EH (cell line): ENCODE measurements at places on chromosomes 1 and 21.

DNA sequence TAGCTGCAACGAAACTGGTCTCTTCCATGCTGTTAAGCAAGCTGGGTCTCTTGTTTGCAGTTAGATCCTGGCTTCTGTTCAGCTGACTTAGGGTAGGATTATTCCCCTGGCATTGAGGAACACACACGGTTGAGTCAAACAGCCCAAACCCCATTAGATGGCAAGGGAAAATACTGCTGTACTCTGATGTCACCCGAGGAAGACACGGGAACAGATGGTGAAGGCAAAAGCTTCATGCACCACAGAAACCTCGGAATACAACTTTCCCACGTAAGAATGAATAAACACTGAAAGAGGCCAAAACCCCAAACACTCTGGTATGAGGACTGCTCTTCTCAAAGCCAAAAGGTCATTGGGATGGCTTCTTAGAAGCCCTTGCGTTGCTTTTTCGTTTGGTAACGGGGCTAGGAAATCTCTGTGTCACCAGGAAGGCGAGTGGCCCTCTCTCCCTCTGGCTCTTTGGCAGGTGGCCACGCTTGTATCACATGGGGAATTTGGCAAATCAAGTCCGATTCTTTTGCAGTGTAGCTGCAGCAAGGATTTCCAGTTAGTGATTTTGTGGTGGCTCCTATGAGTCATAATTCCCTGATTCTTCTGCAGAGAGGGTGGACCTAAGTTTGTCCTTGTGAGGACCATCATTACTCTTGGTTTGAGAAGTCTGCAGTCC lies 16.7 kb upstream of the LYST start:
- peak; percentile 100 for DNase-seq

GRCh38 chr1:199129247-199129646 lies 490.4 kb downstream of the PTPRC start:
- no peak for DNase-seq

GRCh38 chr1:238648751-238649150 lies 737.6 kb upstream of the CHRM3 start:
- DNase-seq, result peak; percentile 36

DNA sequence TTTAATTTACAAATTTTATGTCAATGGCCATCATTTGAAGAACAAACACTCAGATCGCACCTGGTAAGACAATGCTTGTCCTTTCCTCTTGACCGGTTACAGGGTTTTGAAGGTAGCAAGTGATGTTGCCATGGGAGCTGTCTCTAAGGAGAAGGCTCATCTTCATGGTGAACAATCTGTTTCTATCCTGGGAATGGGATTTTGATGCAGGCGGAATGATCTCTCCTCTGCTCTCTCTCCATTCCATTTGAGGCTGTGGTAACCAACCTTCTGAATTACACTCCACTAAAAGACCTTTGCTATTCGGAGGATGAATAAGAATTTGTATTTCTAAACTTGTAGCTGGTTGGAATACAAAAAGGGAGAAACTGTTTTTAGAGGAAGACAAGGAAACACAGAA lies 57.9 kb upstream of the SLC5A9 start:
- DNase-seq, result no peak

GRCh38 chr1:200629876-200630514 lies 9.4 kb upstream of the KIF14 start:
- no peak for DNase-seq

DNA sequence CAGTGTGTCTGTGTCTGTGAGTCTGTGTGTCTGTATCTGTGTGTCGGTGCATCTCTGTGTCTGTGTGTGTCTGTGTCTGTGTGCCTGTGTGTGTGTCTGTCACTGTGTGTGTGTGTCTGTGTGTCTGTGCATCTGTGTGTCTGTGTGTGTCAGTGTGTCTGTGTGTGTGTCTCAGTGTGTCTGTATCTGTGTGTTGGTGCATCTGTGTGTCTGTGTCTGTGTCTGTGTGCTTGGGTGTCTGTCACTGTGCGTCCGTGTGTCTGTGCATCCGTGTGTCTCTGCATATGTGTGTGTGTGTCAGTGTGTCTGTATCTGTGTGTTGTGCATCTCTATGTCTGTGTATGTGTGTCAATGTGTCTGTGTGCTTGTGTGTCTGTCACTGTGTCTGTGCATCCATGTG lies 44.7 kb upstream of the POFUT2 start:
- DNase-seq, result no peak

GRCh38 chr1:205914730-205915129 lies 28.5 kb downstream of the SLC26A9 start:
- no peak for DNase-seq

- peak; percentile 22 for DNase-seq
These were observed 11.5 kb upstream of the MYOC start for GRCh38 chr1:171663854-171664575.

DNA sequence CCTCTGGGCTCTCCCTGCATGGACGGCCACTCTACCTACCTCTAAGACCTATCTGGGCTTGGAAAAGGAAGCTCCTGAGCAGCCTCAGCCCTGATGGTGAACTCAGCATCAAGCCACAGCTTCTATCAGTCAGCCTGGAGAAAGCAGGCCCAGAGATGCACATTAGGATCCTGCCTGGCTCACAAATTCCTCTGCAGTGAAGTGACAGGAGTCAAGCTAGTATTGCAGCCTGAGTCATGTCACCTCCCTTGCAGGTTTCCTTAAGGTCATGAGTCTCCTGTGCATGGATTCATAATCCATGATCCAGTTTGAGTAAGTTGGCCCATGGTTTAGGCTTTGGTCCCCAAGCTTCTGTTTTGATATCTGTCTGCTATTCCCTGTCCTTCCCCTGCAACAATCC lies 37.9 kb upstream of the DUSP10 start:
- DNase-seq, result no peak

GRCh38 chr21:14210738-14211137 lies at the start of gene LIPI:
Gene LIPI (minus strand): TSS chr21:14210955. CDS start chr21:14210845, 110 bp downstream.
- no peak for DNase-seq

DNA sequence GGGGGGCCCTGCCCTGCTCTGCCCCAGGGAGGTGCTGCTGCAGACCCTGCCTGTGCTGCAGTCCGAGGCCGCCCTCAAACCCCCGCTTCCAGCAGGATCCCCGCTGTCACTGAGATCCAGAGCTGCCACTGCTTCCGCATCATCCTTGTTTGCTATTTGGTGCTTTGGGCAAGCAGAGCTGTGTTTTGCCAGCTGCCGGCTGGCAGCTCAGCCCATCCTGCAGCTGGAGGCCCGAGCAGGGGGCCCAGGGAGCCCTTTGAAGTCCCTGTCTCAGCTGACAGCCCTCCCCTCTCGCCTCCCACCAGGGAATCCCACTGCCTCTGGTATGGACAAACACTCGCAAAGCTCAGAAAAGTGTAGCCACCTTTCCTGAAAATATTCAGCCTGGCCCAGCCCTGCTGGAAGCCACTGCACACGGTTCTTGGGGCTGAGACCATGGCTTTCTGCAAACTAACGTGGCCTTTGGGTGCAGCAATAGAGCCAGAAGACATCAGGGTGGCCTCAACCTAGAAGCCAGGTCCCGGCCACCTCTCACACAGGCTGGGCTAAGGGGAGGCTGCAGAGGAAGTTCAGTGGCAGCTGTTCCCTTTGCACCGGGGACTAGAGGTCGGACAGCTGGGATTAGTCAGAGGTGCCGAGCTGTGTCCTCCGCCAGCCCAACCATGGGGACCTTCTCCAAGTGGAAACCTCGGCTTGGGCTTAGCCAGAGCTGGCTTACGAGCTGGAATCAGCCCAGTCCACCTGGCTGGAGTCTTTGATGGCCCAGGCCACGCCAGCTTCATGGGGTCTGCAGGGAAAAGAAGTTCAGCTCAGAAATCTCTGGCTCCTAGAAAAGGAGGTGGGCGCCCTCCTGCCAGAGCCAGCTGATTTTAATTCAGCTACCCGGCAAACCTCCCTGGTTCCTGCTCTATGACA lies 107.1 kb downstream of the SPSB1 start:
- peak; percentile 42 for DNase-seq
